ENCODE measurements at places on chromosomes 12 and 14.
A peak's percentile ranks its signal among the peaks of the same experiment; 100 is the strongest.

GRCh38 chr14:60984196-60984595 is 3.2 kb downstream of the SLC38A6 start:
- DNase-seq: no peak

GRCh38 chr12:116582610-116583009 is 23.4 kb downstream of the MAP1LC3B2 start:
- DNase-seq: no peak

DNA sequence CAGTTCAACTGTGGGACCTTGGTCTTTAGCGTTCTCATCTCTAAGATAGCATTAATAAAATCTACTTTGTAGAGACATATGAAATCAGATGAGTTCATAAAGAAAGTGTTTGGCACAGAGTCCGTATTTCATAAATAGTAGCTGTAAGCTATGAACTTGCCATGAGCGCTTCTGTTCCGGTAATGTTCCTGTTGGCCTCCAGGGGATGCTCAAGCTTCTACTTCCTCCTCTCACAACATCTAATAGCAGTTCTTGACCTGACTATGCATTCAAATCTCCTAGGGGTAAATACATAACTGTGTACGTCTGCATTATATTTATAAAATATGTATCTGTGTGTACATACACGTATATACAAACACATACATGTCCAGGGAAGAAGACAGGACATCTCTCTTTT is 288.2 kb upstream of the TMPO start:
- DNase-seq: no peak

DNA sequence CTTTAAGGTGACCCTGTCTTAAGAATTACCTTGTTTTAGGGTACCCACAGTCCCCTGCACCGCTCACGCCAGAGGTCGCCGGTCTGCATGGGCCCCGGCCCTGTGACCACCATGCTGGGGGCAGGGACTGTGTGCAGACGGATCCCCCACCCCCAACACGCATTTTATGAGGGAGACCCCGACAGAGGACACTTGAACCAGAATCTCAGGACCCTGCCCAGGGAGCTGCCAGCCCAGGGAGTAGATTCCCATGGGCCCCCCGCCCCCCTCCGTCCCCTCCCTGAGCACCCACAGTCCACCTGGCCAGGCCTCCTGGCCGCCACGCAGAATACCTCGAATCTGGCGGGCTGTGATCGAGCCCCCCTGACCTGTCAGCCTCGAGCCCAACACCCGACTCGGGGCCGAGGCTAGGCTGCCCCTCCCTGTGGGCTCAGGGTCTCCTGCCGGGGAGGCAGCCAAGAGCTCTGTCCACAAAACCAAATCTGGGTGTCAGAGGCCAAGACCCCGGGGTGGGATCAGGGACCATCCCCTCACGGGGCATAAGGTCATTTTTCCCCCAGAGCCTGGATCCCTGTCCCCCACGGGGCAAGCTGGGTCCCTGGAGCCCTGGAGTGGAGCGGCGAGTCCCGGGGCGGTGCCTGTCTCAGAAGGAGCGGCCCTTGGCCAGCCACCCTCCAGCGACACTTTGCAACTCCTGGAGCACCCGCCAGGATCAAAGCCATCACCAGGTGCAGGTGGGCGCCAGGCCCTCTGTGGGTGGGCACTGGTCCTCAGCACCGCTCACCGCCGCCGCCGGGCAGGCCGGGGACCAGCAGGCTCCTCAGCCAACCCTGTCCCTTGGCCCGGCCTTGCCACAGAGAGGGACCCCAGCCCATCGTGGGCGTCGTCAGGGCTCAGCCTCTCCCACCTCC is 155.8 kb upstream of the PKP2 start:
- DNase-seq: no peak

DNA sequence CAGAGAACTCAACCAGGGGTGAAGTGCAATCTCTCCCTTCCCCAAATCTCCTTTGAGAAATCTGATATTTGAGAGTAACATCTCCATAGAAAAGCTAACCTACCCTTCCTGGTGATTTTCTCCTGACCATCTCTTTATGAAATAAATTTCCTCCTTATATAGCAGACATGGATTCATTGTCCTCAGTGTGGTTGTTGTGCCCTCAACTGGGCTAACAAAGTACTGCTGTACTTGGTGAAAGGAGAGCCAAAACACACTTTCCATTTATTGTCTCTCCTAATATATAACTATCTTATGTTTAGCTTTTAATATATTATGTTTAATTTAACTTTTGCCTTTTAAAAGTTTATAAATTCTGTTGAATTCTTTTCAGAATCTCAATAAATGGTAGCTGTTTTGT is 65.1 kb upstream of the SLCO1B1 start:
- no peak for DNase-seq

GRCh38 chr12:9906873-9907272 is 25.3 kb downstream of the CLEC2A start:
- no peak for DNase-seq

GRCh38 chr14:96986256-96987085 is 189.3 kb downstream of the VRK1 start:
- DNase-seq: no peak

DNA sequence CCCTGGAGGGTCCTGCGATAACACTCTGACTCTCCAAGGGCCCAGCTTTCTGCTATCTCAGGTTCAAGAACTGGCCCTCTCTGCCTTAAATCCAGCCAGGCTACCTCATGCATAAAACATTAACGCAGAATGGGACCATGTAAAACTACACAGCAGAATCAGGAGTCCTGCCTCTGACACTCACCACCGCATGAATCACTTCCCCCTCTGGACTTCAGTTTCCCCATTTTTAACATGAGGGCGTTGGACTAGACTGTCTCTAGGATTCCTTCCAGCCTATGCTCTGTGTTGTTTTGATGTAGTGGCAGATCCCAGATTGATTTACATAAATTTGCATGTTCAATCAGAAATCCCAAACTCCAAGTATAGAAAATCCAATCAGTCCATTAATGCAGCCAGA is 3.3 kb downstream of the NCKAP5L start:
- no peak for DNase-seq

- DNase-seq: no peak
Observed at GRCh38 chr12:127629066-127629820, 637.7 kb upstream of the TMEM132C start.

DNA sequence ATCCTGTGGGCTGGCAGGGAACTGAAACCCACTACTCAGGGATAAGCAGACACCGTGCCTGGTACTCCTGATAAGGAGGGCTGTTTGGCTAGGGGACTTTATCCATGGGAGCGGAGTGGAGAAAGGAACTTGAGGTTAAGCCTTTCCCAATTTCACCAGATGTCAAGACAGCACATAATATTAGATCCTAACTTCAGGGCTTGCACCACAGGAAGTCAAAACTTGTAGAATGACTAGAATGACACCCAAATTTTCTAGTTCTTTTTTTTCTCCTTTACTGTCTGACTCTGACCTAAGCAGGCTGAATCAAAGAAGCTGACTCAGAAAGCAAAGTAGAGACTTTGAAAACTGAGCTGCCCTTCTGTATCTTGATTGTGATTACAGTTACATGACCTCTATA is 7.1 kb upstream of the CGRRF1 start:
- DNase-seq: no peak

- DNase-seq: peak; percentile 31
Observed at GRCh38 chr14:42224053-42224888, 617.6 kb downstream of the LRFN5 start.

DNA sequence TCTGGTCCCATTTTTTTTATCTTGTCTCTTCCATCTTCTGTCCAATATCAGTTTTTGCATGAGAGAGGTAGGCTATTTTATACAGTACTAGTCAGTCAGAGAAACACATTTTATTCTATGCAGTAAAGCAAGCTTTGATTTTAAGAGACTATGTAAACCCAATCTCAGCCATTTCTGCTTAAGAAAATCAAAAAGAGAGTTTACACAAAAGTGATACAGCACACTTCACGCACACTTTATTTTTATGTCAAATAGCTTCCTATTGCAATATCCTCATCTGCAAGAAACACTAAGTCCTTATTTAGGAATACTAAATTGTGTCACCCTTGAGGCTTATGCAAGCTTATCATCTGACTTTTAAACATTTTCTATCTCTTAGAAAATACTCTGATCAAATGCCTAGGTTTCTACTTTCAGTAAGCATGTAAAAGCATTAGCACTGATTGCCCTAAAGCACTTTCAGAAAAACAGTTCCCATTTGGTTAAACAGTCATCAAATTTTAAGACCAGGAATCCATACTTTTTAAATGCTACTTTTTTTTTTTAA is 78.3 kb downstream of the MED13L start:
- DNase-seq: no peak

DNA sequence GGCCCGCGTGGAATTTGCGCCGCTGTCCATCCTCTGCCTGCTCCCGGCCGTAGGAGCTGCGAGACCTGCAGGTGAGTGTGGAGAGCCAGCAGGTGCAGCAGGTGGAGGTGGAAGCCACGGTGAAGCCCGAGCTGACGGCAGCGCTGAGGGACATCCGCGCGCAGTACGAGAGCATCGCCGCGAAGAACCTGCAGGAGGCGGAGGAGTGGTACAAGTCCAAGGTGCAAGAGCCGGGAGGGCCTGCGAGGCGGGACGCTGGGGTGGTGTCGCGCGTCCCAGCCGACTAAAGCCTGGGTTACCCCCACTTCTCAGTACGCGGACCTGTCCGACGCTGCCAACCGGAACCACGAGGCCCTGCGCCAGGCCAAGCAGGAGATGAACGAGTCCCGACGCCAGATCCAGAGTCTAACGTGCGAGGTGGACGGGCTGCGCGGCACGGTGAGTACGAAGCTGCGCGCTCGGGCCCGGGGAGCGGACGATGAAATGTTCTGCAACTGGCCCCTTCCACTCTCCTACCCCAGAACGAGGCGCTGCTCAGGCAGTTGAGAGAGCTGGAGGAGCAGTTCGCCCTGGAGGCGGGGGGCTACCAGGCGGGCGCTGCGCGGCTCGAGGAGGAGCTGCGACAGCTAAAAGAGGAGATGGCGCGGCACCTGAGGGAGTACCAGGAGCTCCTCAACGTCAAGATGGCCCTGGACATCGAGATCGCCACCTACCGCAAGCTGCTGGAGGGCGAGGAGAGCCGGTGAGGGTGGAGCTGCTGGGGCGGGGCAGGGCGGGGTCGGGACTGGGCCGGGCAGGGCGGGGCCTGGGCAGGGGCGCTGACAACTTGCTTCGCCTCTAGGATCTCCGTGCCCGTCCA is 2.1 kb downstream of the PRPH start:
- peak; percentile 66 for DNase-seq

GRCh38 chr14:35338731-35339405 is 46.7 kb downstream of the PSMA6 start:
- DNase-seq: no peak

DNA sequence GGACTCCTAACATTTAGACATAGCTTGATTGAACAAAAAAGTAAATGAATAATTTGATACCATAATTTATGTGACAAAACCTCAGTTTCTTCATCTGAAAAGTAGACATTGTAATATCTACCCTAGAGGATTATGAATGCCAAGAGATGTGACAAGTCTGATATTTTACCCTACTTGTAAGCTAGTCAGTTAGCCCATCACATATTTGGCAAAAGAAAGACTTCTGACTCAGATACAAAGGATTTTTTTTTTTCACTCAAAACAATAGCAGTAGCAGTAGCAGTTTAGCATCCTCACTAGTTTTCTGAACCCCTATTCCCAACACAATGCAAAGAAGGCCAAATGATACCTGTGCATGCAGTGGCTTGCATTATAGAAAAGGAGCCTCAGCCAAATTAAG is 377.3 kb upstream of the E2F7 start:
- no peak for DNase-seq

- DNase-seq: no peak
Observed at GRCh38 chr14:43476822-43477221, 1030.3 kb downstream of the FSCB start.

DNA sequence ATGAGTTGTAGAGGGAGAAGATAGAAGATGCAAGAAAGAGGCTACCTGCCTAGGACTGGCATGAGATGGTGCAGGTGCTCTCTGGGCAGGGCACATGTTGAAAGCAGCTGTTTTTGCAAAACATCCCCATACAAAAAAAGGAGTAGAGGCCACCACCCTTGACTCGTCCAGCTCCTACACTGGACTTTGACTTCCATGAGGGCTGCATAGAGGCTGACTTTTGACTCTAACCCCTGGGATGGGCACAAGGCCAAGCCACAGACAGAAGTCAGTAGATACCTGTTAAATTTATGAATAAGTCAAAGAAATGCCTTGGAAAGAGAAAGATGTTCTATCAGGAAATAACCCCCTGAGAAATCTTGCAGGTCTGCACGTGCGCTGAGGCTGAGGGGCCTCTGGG is 1139.1 kb upstream of the TMEM132C start:
- DNase-seq: no peak

- DNase-seq: no peak
Observed at GRCh38 chr14:75987201-75987970, 1.8 kb downstream of the IFT43 start.

GRCh38 chr12:86188226-86188625 is 68.0 kb downstream of the MGAT4C start:
- DNase-seq: no peak

- no peak for DNase-seq
Observed at GRCh38 chr12:102950950-102951619, 6.4 kb upstream of the ASCL1 start.

DNA sequence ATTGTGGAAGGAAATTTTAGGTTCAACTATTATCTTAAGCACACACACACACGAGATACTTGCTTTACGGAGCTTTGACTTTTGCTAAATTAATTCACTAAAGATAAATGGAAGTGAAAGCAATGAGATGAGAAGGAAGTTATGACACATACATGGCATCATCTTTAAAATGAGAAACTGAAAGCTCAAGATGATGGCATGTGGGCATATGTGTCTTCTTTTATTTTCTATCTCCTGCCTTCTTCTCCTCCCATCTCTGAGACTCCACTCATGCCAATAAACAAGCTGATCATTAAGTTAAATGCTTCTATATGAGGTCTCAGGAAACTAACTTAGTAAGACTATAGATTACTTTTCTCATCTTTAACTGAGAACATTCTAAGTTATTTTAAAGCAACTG is 216.7 kb downstream of the MED13L start:
- DNase-seq: no peak

GRCh38 chr14:61752626-61753025 is 9.6 kb upstream of the SNAPC1 start:
- no peak for DNase-seq

Measured in NCI-H1930 (cell line).